ENCODE measurements at places on chromosomes 4 and X. TPM values are rescaled to one million over a fixed set of nuclear protein-coding genes. Genes with fewer than 3 reads are reported as not detected.

The RIPPLY1 gene
- not detected for total RNA-seq

The RAB33A gene
- total RNA-seq: 6.2 TPM

The STK32B gene
- total RNA-seq: 2.7 TPM

The AR gene
- total RNA-seq: 4.7 TPM

All from osteoblast (primary cell).